ENCODE measurements at places on chromosomes 4 and X. TPM values are rescaled to one million over a fixed set of nuclear protein-coding genes. Genes with fewer than 3 reads are reported as not detected.
A peak's percentile ranks its signal among the peaks of the same experiment; 100 is the strongest.

Gene FRG2
- total RNA-seq, result not detected

Gene CYBB
- total RNA-seq, result 0.19 TPM

Gene WDR17
- 3.3 TPM for total RNA-seq

Gene TMEM35A
- total RNA-seq, result not detected

Gene CTAG2
- not detected for total RNA-seq

Gene IL9R
- 0.14 TPM for total RNA-seq

Gene GDPD2
- 0.12 TPM for total RNA-seq

Gene CT83
- not detected for total RNA-seq

Gene SLC4A4
- total RNA-seq, result not detected

Gene RNF128
- not detected for total RNA-seq

Gene CLTRN
- not detected for total RNA-seq

Gene LRBA
- 25.9 TPM for total RNA-seq

Gene ERAS
- not detected for total RNA-seq

Gene GC
- total RNA-seq, result not detected

GRCh38 chr4:53119680-53120079 lies 246.2 kb downstream of the SCFD2 start:
- DNase-seq, result peak; percentile 17

- DNase-seq, result no peak
Measured at GRCh38 chr4:10690185-10690907, 5.8 kb upstream of the CLNK start.

GRCh38 chr4:1834047-1834775 lies 21.7 kb downstream of the LETM1 start:
- DNase-seq, result no peak

DNA sequence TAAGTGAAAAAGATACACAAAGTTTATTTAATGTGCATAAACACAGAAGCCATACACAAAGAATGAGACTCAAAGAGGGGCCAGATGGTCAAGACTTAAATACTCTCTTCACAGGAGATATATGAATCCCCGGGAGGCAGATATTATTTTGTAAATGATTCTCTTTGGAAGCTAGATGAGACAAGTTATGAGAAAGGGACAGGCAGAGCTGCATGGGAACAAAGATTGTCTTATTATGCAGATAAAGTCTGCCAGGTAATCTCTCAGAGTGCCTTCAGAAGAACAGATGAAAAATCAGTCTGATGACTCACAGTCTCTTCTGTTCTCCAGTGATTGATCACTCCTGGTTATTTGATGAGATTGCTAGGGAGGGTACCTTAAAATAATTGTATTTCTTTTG lies 89.0 kb downstream of the NAF1 start:
- DNase-seq, result no peak

DNA sequence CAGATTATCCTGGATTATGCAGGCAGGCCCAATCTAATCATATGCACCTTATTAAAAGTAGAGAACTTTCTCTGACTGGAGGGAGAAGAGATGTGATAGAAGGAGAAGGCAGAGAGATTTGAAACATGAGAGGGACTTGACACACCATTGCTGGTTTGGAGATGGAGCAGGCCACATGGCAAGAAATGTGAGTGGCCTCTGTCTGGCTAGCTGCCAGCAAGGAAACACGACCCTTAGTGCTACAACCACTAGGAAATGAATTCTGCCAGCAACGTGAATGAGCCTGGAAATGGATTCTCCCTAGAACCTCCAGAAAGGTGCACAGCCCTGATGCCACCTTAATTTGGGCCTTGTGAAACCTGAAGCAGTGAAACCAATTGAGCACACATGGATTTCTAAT lies 79.5 kb upstream of the MBNL3 start:
- no peak for DNase-seq

- DNase-seq, result no peak
Measured at GRCh38 chr4:165668694-165669093, 204.3 kb upstream of the TLL1 start.

DNA sequence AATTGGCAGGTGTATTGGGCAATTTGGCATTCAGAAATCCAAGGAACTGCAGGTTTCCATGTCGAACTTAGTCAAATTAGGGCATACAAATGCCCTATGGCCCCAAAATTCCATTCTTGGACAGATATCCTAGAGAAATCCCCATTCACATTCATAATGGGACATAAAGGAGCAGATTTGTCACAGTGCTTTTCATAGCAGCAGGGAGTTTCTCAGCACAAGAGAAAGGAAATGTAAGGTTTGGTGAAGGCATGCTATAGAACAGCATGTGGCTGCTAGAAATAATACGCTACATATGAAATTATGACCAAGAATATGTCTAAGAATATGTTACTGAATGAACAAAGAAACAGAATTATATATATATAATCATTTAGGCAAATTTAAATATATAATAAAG lies 437.5 kb upstream of the BOD1L1 start:
- DNase-seq, result no peak

GRCh38 chr4:118180776-118181175 lies 146.5 kb downstream of the NDST3 start:
- peak; percentile 59 for DNase-seq

- DNase-seq, result no peak
Measured at GRCh38 chr4:154416190-154416547, 75.4 kb downstream of the DCHS2 start.

DNA sequence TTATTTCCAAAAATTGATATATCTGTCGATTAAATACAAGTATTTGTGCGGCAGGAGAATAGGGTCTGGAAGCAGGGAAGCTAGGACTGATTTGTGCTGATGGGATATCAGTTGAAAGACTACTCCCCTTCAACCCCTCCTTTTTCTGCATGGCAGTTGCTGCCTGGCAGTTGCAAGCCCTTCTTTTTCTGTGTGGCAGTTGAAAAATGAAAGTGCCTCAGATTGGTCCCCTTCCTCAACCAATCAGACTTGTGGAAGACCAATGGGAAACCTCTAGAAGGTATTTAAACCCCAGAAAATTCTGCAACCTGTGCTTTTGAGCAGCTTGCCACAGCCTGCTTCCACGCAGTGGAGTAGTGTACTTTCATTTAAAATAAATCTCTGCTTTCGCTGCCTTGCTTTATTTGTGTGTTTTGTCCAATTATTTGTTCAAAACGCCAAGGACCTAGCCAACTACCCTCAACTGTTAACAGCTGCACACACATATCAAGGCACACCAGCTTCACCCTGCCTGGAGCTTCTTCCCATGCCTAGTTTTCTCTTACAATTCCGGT lies 1.5 kb upstream of the TMA16 start:
- no peak for DNase-seq

GRCh38 chr4:107692202-107692601 lies 27.8 kb downstream of the PAPSS1 start:
- DNase-seq, result no peak

DNA sequence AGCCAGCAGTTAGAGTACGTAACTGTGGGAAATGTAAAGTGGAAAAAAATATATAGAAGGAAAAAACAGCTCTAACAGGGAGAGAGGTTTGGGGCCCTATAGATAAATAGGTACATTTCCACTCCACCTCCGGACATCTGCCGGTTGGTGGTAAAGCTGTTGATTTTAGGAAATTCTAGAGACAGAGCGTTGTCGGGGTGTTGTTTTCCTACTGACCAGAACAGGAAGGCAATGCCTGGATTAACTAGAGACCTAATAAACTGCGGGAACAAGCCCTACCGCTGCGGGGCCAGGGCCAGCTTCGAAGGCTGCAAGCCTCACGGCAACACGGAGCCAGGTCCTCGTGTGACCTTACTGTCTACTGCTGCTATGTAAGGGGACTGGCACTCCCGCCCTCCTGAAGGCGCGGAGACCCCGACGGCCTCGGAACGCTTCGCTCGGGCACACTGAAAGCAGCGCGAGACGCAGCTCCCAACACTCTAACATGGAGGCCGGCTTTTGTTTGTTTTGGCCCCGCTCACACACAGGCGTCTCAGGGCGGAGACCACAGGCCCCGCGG lies 702 bp upstream of the CDKN2AIP start:
- DNase-seq, result peak; percentile 41

DNA sequence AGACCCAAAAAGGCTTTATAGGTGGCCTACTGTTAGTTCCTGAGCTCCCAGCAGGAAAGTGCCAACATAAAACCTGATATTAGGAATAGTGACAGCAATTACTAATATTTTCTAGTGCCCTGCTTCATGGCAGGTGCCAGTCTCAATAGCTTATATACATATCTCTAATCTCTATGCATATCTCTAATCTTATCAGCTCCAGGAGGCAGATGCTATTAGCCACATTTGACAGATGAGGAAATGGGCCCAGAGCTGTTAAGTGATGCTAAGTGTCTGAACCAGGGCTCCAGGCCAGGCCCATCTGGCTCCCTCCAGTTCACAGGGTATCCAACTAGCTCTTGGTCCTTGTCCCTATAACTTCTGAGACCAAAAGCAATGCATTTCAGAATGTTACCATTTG lies 142.5 kb downstream of the CHIC2 start:
- no peak for DNase-seq

DNA sequence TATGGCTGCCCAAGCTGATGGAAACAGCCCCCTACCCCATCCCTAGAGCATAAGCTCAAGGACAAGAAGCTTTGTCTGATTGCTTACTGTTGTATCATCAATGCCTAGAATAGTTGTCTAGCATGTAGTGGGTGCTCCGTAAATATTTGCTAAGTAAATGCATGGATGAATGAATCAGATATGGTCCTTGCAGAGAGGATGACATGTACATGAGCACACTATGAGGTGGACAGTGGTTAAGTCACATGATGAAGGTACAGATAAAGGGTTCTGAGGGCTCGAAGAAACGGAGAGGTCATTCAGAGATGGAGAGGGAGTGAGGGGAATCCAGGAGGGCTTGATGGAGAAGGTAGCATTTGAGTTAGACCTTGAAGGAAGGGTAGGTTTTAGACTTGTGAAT lies 214.2 kb downstream of the RBMX2 start:
- no peak for DNase-seq

DNA sequence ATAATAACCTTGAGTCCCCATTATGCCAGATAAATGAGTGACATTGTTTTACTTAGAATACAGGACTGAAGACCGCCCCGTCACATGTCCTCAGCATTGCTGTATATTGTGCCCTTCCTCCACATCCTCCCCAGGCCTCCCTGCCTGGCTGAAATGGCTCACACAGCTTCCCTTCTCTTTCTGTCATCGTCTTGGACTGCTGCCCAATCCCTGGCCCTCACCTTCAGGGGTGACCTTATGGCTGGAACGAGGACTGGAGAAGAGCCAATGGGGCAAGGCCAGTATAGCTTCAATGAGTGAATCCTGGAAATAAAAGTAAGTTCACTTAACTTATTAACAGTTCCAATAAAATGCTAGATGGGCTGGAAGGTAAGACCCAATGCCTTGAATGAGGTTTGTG lies 2.7 kb downstream of the KCNE5 start:
- DNase-seq, result no peak

- DNase-seq, result no peak
Measured at GRCh38 chr4:72666910-72667309, 97.9 kb upstream of the ADAMTS3 start.

GRCh38 chr4:185396724-185397385 lies at the start of gene ANKRD37:
Gene ANKRD37 (plus strand): TSS chr4:185396841. CDS start chr4:185396924, 83 bp downstream.
- no peak for DNase-seq

- no peak for DNase-seq
Measured at GRCh38 chr4:183554878-183555585, 50.2 kb downstream of the ING2 start.

DNA sequence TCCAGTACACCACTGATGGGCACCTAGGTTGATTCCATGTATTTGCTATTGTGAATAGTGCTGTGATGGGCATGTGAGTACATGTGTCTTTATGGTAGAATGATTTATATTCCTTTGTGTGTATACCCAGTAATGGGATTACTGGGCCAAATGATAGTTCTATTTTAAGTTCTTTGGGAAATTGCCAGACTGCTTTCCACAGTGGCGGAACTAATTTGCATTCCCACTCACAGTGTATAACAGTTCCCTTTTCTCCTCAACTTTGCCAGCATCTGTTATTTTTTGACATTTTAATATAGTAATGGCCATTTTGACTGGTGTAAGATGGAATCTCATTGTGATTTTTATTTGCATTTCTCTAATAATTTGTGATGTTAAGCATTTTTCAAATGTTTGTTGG lies 25.9 kb downstream of the CC2D2A start:
- no peak for DNase-seq

- peak; percentile 69 for DNase-seq
Measured at GRCh38 chrX:48897157-48897624, 377 bp downstream of the TIMM17B start.

GRCh38 chrX:72641611-72642010 lies 69.0 kb upstream of the HDAC8 start:
- no peak for DNase-seq

DNA sequence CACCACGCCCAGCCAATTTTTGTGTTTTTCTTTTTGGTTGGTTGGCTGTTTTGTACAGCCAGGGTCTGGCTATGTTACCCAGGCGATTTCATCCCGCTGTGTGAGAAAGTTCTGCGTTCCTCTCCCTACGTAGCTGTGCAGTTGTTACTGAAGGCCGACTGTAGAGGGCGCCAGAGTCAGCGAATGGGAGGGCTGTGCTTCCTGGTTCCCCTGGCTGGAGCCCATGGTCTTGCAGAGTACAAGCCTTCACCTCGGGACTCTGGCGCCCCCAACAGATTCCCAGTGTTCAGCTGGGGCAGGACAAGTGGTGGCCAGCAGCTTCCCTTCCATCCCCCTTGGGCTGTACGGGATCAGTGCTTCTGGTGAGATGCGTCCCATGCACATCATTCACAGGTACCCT lies 5.6 kb upstream of the CT45A1 start:
- peak; percentile 3 for DNase-seq

Measured in A172 (cell line).